ENCODE measurements at places on chromosomes 2 and 18.

GRCh38 chr2:101011152-101011551 lies 9.1 kb downstream of the RPL31 start:
- DNase-seq: no peak

DNA sequence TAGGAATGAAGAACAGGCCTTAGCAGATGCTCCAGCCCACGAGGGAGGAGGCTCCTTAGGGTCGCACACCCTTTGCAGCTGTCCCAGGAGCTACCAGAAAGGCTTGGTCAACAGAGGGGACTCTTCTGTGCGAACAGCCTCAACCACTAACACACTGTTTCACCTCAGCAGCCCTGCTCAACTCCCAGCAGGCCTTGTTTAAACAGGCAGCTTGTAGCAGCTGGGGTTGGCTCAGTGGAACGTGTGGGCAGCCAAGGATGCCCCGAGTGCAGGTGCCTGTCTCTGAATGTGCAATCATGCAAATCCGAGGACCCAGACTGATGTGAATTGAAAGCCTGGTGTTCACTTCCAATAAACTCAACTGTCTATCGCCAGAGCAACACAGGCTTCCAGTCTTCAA lies 88.7 kb upstream of the CXCR4 start:
- DNase-seq: no peak

DNA sequence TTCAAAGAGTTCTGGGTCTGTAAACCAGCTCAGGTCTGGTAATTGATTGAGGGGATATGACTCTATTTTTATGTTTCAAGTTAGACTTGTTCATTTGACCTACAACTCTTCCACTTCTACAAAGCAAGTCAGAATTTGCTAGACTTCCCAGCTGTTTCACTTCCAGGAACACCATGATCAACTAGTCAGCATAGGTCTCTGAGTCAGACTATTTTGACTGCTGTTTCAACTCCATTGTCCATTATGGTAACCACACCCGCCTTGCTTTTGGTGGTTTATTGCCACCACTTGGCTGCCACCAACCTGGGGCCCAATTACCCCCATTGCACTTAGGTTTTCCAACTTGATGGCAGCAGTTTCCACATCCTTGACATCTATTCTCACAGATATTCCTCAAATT lies 116.6 kb downstream of the LAMA3 start:
- no peak for DNase-seq

GRCh38 chr18:77015169-77015568 lies 117.4 kb downstream of the MBP start:
- no peak for DNase-seq

- DNase-seq: peak; percentile 1
Observed at GRCh38 chr2:179302764-179303571, 38.3 kb upstream of the SESTD1 start.

DNA sequence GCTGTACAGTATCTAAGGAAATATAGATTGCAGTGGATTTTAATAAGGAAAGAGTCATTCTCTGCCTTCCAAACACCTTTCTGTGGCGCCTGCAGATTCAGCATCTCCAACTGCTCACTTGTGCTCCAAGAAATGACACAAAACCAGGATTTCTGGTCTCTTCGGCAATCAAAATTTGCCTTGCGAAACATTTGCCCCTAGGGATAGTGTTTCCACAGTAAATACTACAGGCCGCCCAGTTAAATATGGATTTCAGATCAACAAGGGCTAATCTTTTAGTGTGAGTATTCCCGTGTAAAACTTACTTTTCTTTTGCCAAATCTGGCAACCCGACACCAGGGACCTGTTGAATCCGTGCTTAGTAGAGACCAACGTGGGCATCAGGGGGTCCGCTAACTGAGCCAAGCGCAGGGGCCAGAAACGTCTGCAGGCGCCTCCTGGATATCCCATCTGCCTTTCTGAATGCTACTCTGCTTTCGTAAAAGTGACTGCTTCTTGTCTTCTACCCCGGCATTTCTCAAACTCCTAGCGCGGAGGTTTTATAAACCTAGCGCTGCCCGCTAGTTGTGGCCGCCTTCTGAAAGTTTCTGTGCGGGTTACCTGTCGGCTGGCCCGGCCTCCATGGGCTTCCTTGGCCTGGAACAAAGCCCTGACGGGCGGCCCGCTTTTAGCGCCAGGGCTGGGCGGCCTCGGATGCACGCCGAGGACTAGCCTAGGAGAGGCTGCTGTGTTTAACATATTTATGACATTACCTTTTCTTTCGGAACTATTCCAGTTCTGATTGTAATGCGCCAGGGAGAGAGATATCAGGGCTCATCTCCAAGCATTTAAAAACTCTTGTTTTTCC lies 2.5 kb downstream of the CYP1B1 start:
- no peak for DNase-seq

GRCh38 chr2:55231546-55232083 lies 478 bp downstream of the CLHC1 start:
- DNase-seq: no peak

GRCh38 chr2:26355038-26355995 lies 8.7 kb upstream of the ADGRF3 start:
- DNase-seq: no peak

- no peak for DNase-seq
Observed at GRCh38 chr2:60456115-60456770, 97.2 kb downstream of the BCL11A start.

- DNase-seq: no peak
Observed at GRCh38 chr2:39648580-39648979, 17.1 kb upstream of the TMEM178A start.

GRCh38 chr18:63111671-63112402 lies 207.7 kb downstream of the BCL2 start:
- DNase-seq: no peak

DNA sequence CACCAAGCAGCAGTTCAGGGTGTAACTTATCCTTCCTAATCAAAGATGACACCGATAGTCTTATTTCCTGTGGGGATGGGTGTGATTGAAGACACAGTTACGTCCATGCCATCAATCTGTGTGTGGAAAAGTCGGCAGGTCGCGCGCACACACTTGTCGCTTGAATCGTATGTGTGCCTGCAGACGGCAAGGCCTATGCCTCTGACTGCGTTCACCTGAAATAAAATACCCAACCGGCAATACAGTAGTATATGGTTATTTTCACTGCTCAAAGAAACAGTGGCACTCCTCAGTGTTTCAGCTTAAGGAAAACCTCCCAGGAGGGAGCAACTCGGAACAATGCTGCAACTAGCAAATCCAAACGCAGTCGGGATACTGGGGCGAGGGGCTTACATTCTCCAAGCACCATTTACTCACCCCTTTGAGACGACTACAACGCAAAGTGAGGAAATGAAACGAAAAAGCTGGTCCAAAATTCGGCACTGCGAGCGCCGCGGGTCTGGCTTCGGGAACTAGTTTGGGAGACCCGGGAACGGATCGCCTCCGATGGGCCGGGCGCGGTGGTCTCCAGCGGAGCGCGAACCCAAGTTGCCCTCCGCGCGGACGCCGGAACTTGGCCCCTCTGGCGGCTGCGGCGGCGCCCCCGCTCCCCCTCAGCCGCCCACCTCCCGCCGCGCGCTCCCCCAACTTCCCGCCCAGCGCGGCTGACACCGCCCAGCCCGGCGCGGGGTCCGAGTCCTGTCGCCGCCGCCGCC lies 675 bp downstream of the PRKD3 start:
- DNase-seq: no peak

DNA sequence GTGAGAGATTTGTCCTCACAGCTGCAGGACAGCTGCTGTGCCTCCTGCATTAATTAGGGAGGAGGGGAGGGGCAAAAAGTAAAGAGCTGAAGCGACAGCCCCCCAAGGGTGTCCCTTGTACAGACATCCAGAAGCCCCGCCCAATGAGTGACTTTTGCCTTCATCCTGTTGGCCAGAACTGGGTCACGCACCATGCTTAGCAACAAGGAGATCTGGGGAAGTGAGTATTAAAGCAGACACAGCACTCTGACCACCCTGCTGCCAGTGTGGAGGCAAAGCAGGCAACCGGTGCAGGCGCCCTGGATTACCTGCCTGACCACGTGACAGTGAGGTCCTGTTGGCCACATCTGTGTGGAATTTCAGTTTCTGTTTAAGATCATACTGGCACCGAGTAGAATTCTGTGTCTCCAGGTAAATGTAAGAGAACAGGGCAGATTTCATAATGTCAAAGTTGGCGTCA lies 21.5 kb upstream of the BIN1 start:
- DNase-seq: no peak

DNA sequence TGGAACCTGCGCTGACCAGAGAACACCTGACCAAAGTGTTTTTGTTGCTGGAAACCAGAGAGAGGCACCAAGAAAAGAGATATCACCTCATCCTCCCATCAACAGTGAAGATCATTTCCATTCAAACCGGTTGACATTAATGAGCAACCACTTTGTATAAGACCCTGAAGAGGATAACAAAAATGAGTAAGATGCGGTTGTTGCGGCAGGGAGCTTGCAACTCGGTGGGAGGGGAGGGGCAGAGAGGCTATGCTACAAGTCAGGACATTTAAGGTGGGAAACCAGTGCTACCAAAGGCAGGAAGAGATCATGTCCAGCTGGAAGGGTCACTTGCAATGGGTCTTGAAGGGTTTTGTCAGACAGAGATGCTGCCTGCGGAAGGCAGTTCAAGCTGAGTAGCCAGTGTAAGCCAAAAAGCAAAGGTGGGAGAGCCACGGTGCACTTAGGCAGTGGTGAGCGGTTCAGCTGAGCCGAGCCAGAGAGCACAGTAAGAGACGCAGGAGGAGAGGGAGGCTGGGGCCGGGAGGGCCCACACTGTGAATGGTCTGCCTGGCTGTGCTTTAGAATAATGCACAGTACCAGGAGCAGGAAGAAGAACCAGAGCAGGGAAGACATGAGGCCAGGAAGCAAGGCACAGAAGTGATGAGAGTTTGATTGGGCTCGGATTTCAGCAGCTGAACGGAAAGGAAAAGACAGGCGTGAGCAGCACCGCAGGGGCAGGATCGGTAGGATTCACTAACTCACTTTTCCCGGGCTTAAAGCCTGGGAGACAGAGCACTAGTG lies 24.4 kb upstream of the DTNB start:
- no peak for DNase-seq

DNA sequence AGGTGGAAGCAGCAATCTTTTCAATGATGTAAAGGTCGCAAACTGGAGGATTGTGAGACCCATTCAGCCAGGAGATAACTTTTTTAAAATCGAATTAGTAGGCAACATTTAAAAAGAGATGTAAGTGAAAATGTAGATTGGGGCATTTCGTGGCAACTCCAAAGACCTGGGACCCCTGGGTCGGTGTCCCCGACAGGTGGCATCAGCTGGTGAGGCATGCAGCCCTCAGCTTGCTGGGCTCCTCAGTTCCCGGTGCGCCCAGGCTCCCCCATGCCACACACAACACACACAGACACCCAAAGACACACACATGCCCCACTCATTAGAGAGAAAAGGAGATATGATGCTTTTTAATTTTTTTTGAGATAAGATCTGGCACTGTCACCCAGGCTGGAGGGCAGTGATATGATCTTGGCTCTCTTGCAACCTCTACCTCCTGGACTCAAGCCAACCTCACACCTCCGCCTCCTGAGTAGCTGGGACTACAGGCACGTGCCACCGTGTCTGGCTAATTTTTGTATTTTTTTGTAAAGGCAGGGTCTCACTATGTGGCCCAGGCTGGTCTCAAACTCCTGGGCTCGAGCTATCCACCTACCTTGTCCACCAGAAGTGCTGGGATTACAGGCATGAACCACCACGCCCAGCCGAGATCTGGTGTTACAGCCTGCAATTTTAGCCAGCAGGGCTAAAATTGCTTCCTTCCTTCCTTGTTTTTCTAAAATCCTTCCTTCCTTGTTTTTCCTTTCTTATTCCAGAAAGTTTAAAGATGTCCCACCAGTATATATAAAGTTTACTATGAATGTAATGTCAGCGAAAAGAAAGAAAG lies 122.6 kb upstream of the EPAS1 start:
- no peak for DNase-seq

DNA sequence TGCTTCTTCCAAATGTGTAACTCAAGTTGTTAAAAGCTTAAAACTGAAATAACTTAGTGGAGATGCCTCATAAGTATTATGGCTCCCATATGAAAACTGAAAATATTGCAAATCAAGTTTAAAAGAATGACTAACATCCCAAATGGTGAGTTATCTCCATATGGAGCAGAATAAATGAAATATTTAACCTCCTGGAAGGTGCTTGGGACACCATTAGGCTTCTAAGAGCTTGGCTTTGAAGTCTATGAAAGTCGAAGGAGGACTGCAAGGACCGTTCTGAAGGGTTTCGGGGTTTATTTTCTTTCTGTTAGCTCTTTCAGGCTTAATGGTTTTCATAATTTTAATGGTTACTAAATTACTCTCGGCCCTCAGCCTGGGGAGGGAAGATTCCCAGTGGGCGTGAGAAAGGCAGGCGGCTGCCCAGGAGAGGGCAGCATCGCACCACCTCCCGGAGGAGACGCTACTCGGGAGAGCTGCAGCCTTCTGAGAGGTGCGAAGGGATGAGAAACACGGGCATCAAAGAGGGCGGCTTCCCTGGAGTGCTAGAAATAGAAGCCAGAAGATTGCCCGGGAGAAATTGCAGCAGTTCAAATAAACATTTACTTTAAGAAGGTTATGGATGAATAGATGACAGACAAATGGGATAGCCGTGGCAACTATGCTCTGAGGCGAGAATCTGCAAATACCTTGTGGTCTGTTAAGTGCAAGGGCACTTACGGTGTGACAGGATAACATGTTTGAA lies 43.1 kb downstream of the MAP3K19 start:
- peak; percentile 24 for DNase-seq

GRCh38 chr2:58064086-58064485 lies 17.5 kb downstream of the VRK2 start:
- no peak for DNase-seq

DNA sequence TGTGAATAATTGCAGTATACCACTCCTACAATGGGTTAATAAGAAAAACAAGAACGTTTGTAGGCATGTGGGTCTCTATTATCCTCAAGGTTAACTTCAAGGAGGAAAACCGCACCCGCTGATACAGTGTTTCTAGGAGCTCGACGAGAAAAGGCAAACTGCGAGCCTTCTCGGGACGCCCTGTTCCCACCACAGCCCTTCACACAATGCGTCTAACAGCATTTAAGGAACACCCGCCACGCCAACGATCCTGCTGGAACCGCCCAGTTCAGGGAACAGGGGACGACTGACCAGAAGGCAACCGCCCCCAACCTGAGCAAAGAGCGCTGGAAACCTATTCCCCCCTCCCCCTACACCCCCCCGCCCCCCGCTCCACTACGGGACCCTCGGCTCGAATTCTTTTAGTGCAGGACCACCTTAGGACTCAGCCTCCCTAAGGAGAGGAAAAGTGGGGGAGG lies 710 bp upstream of the TMSB10 start:
- DNase-seq: no peak

GRCh38 chr18:10242936-10243680 lies 211.3 kb upstream of the APCDD1 start:
- no peak for DNase-seq

GRCh38 chr2:99715956-99716355 lies 226.1 kb upstream of the REV1 start:
- no peak for DNase-seq

DNA sequence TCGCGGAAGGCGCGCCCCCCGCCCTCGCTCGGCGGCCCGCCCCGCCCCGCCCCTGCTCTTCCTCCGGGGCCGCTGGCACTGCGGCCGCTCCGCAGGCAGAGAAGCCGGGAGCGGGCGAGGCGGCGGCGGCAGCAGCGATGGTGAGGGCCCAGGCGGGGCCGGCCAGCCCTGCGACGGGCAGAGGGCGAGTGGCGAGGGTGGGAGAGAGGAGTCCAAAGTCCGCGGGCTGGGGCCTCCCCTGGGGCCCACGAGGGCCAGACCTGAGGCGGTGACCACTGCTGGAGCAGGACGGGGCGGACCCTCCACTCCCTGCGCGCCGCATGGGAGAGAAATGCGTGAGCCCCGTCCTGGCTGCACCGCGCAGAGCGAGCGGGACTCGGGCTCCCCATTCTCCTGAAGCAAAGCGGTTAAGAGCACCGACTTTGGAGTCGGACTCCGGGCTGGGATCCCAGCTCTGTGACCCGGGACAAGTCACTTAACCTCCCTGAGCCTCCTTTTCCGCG lies at the start of gene VAMP5:
Gene VAMP5 (plus strand): TSS at position 78 of the 503 bp plus-strand sequence. CDS start 60 bp downstream, at position 138.
- no peak for DNase-seq
